ENCODE measurements at places on chromosomes 4 and X.

- DNase-seq = peak; percentile 13
These were observed 25.9 kb downstream of the SMIM31 start for GRCh38 chr4:164779811-164780216.

- DNase-seq = no peak
These were observed 213.5 kb downstream of the CBR4 start for GRCh38 chr4:168796362-168797106.

DNA sequence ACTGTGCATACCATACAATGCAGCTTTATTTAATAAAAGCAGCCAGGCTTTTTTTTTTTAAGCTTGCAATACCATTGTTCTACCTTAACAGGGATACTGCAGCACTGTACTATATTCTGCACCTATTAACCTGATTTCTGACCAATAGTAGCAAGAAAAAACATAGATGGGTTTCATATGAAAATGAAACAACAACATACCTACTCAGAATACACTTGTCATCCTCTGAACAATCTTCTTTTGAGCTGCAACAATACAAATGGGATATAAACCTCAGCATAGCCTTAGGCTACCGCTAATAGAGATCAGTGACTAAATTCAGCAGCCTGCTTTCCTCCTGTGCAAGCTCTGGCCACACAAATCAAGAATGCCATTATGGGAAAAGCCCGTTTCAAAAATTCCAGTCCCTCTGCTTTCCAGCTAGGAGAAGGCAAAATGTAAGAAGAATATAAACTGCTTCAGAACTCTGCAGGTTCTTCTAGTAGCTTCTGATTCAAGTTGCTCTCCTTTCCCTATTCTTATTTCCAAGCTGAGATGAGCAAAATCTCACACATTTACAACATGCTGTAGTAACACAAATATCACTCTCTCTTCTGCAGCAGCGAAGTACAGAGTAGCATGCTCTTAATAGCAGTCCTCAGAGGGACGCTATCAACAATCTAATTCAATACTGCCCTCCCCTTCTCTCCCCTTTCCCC lies 143.4 kb downstream of the KLHL13 start:
- no peak for DNase-seq

- DNase-seq = no peak
These were observed 39.9 kb downstream of the PSAPL1 start for GRCh38 chr4:7394681-7395451.

GRCh38 chrX:129823522-129823921 lies 20.2 kb downstream of the ZDHHC9 start:
- DNase-seq = no peak

- DNase-seq = peak; percentile 23
These were observed 16.2 kb downstream of the AWAT2 start for GRCh38 chrX:70033348-70034051.

GRCh38 chr4:87108142-87108546 lies 112.3 kb downstream of the KLHL8 start:
- DNase-seq = no peak

GRCh38 chr4:101328063-101328602 lies 19.2 kb downstream of the PPP3CA start:
- DNase-seq = no peak

- DNase-seq = no peak
These were observed 518.8 kb upstream of the FTHL17 start for GRCh38 chrX:31590581-31591114.

GRCh38 chr4:54433686-54434085 lies 204.6 kb downstream of the PDGFRA start:
- DNase-seq = no peak

GRCh38 chr4:27048429-27049238 lies 188.0 kb downstream of the STIM2 start:
- DNase-seq = peak; percentile 11

DNA sequence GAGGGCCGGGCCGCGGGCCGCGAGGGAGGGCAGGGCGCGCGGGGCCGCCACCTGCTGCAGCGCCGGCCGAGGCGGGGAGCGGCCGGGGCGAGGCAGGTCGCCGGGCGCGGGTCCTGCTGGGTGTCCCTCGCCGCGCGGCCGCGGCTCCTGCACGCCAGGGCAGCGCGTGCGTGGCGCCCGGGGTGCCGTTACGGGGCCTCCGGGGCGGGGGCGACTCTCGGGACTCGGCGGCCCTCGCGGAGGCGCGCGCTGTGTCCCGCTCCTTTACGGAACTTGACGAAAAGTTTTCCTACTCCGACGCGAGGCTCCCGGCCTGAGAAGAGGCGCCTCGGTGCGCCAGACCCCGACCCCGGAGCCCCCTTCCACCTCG lies 329 bp downstream of the TBC1D14 start:
- peak; percentile 58 for DNase-seq

GRCh38 chr4:1231637-1232360 lies 17.1 kb downstream of the CTBP1 start:
- no peak for DNase-seq

GRCh38 chr4:78878031-78878430 lies 61.2 kb downstream of the PAQR3 start:
- no peak for DNase-seq

DNA sequence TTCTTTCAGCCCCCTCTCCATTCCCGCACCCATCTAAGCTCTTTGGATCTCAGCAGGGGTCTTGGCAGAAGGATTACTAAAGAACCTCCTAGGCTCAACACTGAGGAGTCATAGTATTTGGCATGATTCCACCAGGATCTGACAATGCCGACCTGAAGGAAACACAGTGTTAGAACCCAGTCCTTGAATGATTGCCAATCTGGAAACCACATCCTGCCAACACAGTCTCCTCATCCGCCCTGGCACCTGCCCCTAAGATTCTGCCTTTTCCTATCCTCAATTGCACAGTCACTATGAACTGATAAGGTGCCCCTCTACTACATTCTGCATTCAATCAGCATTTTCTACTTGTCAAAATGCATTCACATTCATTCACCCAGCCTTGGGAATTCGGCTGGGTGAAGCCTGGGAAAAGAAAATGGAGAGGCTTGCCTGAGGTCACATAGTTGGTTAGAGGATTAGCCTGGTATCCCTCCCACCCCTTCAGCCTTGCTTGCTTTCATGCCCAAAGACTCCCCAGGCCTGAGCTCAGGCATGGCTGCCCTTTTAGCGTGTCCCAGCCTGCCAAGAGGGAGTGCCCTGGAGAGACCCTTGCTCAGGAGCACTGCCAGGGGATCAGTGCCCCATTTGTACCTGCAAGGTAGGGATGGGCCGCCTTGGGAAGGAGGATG lies 2.2 kb upstream of the CLDN2 start:
- no peak for DNase-seq

DNA sequence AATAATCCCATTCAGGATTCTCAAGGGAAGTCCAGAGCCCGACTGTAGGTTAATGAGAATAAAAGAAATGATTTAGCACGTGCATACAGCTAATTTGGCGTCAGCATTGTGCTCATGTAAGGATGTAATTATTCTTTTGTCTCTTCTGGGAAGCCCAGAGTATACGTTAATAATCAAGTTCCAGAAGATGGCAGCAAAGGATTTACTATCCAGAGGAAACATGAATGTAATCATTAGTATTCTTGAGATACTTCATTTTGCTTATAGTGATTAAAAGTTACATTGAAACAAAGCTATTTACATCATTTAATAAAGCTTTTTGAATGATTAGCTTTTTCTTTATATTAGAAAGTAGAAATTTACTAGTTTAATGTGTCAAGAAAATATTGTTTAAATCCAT lies 27.1 kb upstream of the MAP9 start:
- no peak for DNase-seq

DNA sequence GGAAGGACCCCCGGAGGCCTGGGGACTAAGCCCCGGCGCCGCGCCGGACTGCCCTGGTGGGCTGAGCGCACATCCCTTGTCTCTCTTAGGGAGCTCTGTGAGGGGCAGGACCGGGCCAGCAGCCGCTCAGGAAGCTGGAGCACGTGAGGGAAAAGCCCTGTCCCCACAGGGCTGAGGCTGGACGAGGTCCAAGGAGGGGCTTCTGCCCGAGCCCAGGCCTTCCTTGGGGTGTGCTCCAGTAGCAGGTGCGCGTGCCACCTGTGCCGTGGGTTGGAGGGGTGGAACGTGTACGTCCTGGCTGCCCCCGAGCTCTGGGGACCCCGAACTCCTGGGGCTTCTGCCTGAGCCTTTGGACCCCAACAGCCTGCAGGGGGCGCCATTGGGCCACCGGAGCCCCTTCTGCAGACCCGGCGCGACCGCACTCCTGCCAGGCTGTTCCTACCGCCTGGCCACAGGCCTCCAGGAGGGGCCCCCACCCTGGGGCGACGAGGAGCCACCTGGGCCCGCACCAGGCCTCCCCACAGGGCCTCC lies 27.2 kb downstream of the TACC3 start:
- DNase-seq = peak; percentile 99

- no peak for DNase-seq
These were observed 225.1 kb upstream of the GALNTL6 start for GRCh38 chr4:171588051-171588545.

DNA sequence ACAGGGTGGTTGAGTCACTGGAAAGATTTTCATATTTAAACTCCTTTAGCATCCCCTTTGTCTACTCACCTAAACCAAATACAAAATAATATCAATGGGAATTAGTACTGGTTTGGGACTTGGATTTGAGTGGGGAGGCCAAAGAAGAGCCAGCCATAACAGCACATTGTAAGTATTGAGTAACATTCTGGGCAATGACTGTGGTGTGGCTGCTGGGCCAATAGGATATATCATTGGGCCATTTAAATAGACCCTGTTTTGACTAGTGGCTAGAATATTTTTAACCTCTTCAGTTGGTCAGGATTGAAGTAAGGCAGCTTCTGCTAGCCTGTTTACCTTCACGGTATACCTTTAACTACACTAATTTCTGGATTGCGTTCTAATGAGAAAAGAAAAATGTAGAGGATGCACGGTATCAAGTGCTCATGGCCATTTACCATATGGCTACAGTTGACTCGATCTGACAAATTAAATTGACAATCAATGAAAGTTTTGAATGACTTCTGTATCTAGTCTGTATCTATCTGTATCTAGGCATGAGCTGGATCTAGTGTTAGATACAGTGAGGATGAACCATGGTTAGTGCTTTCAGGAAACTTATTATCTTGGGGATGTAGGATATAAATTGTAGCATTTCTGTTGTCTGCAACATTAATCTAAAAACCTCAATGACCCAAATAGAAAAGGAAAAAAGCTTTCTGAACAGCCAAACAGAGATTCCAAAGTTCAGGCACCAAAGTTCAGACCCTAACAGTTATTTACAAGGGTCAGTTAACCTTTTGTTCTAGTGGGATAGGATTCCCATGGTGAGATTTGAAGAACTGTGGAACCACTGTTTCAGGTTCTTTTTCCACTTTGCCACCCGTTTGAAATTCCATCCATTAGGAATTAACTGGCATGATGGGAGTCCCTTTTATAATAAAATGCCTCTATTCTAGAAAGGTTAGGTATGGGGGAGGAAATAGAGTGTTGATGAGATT lies 6.8 kb upstream of the ALB start:
- no peak for DNase-seq

DNA sequence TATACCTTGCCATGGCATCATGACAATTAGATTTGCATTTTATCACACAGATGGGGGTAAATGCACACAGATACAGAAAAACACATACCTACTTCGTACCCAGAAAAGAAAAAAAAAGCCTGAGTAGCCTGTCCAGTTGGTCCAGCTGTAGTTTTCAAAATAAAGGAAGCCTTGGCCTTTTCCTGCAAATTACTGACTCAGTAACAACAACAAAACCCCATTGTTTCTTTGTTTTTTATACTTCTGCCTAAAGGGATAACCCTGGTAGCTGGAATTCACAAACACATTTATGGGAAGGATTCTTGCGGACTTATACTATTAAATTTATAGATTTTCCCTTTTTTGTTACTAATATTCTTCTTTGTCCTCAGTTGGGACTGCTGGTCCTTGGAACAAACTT lies 156.4 kb upstream of the PCDH10 start:
- no peak for DNase-seq

DNA sequence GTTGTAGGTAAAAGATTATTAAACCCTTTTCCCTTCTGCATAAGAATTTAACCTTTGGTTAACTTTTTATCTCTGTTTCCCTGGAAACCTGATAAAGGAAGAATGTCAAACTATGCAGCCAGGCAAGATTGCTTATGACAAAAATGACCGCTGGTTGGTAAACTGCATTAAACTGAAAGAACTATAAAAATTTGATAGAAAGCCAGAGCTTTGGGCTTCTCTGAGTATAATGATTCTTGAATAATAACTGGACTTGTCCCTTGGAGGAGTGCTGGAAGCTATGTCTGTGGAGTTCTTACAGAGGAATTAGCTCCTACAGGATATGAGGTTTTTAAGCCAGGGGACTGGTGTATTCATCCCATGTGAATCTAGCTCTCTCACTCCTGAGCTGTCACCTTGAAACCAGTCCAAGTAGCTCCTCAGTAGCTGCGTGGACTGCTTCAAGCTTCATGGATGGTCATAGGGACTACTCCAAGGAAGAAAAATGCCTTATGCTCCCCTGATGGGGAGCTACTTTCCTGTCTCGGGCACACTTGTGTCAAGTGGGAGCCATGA lies 52.0 kb downstream of the RASL11B start:
- DNase-seq = no peak

GRCh38 chr4:89820010-89820409 lies 17.0 kb downstream of the SNCA start:
- no peak for DNase-seq

GRCh38 chrX:47226531-47227333 lies 6.1 kb upstream of the USP11 start:
- DNase-seq = no peak

DNA sequence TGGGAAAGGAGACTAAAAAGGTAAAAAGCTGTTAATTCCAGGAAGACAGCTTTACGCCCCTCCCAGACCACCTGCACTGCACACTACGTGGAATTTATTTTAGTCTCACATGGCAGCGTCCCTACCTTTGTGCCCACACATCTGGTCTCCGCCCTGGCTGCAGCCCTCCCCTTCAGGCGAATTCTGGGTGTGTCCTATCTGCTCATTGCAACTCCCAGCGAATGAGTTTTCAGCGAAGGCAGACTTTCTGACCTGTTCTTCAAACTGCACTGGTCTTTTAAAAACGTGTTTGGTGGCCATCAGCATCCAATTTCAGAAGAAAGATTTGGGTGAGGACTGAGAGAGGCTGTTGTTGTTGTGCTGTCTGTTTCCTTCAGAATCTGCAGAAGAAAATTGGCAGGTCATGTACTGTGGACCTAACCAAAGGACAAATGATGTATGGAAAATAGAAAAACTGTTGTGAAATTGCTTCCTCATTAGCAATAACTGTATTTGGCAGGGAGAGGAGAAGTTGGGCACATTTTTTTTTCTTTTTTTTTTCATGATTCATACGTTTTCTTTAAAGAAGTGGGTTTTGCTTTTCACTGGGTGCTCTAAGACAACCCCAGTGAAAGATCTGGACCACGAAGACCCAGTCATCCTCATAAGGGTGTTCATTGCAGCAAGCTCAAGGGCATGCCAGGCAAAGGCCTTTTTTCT lies 4.2 kb downstream of the TLR8 start:
- DNase-seq = no peak
